Liver (tissue), 10 donors: ENCODE measurements at places on chromosomes 5 and 9. TPM values are rescaled to one million over a fixed set of nuclear protein-coding genes. Genes with fewer than 3 reads are reported as not detected.

NXNL2 gene
- total RNA-seq = 0.09 TPM

DNA sequence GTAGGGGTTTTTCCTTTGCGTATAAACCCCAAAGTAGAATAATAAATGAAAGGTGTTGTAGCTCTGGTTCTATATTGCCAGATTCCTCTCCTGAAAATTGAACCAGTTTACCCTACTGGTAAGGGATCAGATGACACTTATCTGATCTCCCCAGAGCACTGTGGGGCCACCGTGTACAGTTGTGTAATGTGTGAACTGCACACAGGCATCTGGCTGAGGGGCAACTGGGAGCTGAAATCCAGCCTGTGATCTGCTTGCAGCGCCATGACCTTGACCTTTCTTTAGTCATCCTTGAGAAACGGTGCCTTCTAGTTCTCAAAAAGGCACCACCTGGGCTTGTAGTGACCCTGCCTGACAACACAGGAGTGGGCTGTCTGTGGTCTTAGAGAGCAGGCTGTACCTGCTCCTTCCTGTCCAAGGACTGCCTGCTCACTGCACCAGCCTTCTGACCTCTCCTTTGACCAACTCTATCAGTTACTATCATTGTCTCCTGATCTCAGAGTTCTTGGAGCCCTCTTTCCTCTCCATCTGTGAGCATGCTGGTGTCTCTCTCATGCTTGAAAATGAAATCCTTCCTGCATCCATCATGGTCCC lies 40.2 kb downstream of the PDE6A start:
- H3K4me3 ChIP-seq = no peak overlapping the region
- H3K4me1 ChIP-seq = no peaks in the 10 kb centered on the region
- H3K27me3 ChIP-seq = no peaks in the 10 kb centered on the region
- DNase-seq = no peak

SPAAR gene
- total RNA-seq = 0.65 TPM

DNA sequence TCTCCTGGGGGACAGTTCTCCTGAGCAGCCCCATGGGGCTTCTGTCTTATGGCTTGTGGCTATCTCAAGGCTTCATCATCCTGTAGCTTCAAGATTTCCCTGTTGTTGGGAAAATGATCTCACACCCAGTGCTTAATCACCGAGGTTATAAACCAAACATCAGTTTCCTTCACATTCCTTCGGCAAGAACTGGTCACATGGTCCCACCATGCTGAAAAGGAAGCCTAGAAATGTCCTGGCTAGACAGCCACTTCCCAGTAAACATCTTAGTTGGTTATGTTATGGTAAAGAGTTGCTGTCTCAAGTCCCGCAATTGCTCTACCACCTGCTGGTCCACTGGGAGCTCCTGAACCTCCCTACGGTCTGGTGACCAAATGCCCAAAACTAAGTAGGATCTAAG lies 66.0 kb downstream of the RAB3C start:
- no peak for DNase-seq
- H3K36me3 ChIP-seq = no peaks in the 10 kb centered on the region
- H3K27me3 ChIP-seq = no peaks in the 10 kb centered on the region
- H3K4me3 ChIP-seq = no peak overlapping the region
- H3K27ac ChIP-seq = no peak overlapping the region
- H3K4me1 ChIP-seq = no peaks in the 10 kb centered on the region

- H3K27me3 ChIP-seq = no peaks in the 10 kb centered on the region
- no peaks in the 10 kb centered on the region for H3K36me3 ChIP-seq
- H3K27ac ChIP-seq = no peak overlapping the region
- DNase-seq = no peak
- no peak overlapping the region for H3K4me3 ChIP-seq
Observed at GRCh38 chr9:131848570-131849160, 108.8 kb upstream of the RAPGEF1 start.

- no peak overlapping the region for H3K4me3 ChIP-seq
- H3K4me1 ChIP-seq = no peaks in the 10 kb centered on the region
- DNase-seq = no peak
- no peaks in the 10 kb centered on the region for H3K36me3 ChIP-seq
Observed at GRCh38 chr5:92599217-92599810, 981.7 kb downstream of the NR2F1-AS1 start.

NME5 gene
- total RNA-seq = 0.50 TPM

CCL28 gene
- 0.37 TPM for total RNA-seq

DNA sequence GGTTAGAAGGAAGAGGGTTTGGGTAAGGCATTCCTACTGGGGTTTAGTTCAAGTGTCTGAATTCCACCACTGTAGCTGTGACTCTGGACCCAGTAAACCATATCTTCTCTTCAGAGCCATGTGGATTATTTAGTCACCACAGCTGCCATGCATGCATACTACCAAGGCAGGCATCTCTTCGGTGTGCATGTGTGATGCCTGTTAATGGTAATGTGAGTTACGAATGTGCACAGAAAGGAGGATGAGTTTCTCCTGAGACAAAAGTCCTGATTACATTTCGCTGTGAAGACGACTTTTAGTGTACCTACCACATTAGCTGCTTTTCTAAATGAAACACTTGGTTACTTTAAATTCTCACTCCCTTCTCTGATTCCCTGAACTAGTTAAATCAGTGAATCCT lies 9.3 kb downstream of the PBX3 start:
- H3K27me3 ChIP-seq = no peaks in the 10 kb centered on the region
- H3K4me1 ChIP-seq = peaks cover 10% of the 10 kb centered on the region
- DNase-seq = no peak
- no peak overlapping the region for H3K27ac ChIP-seq
